Left lung (tissue), 14 donors: ENCODE measurements at places on chromosomes 11 and 22.

DNA sequence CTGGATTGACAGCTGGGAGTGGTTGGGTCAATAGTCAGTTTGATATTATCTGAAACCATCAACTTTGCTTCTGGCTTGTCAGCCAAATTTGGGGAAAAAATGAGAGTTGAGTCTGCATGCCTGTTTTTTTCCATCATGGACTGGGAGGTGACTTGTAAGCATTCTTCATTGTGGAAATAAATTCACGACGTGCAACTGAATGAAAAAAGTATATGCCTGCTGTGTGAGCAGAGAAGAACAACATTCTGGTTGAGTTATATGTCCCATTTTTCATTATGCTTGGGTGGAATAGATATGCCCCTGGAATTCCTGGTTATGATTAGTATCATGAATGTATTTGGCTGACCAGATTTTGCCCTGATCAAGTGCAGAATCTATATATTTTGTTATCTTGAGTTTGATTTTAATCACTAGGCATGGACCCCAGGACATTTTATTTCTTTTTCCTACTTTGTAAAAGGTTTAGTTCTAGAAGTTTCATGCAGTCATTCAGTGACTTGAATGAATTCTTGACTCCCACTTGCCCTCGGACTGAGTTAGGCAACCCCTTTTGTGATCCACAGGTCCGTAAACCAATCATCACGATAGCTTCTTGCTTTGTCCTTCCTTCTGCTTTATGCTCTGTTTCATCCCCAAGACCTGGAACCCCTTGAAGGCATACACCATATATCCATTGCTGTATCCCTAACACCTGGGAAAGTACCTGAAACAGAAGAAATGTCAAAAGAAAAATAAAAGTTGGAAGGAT is 205.8 kb downstream of the NAV2 start:
- no peak for DNase-seq

DNA sequence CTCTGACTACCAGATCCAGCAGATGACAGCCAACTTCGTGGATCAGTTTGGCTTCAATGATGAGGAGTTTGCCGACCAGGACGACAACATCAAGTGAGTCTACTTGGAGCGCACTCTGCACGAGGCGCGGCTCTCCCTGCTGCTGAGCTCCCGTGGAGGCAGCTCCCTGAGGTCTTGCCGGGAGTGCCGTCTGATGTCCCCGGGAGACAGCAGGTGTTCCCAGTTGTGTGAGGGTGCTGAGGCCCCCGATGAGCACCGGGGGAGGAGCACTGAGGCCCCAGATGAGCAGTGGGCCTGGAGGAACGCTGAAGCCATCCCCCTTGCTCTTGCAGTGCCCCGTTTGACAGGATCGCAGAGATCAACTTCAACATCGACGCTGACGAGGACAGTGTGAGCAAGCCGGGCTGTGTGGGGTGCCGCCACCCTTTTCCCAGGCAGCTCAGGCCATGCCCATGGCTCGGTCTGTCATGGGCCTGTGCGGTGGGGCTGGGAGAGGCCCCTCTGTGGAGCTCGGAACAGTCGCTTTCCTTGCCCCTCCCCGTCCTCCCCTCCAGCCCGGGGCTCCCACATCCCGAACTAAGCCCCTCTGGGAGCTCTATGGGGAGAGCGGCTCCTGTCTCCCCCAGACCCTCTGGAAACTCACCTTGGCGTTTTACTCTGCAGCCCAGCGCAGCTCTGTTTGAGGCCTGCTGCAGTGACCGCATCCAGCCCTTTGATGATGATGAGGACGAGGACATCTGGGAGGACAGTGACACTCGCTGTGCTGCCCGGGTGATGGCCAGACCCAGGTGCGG is 37.1 kb downstream of the SBF1 start:
- DNase-seq, result peak; percentile 61

DNA sequence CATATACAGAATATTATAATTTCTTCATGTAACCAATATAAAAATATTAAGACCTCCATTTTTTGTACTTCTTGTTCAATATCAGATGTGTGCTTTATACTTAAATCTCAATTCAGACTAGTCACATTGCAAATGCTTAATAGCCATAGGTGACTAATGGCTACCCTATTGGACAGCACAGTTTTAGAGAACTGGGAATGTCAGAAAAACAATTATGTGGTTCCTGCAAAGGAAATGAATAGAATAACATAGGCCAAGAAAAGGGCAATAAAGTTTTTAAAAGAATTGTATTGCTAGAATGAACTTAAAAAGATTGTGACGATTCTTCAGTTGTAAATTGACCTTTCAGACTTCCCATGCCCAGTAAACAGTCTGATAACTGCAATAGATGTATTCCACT is 843.0 kb downstream of the METTL15 start:
- no peak for DNase-seq

DNA sequence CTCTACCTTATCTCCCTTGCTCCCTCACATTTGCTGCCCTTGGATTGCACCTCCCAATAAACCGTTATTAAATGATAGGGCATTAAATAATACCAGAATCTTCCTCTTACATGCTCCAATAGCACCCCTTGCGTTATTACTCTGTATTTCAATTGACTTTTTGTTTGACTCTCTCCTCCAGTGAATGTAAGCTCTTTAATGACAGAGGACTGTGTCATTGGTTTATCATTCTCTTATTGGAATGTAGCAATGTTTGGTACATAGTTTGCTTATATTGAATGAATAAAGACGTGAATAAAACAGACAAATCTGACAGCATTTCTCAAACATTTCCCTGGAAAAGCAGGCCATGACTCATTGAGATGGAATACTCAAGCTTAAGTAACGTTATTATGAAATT is 8.7 kb upstream of the MPEG1 start:
- no peak for DNase-seq

DNA sequence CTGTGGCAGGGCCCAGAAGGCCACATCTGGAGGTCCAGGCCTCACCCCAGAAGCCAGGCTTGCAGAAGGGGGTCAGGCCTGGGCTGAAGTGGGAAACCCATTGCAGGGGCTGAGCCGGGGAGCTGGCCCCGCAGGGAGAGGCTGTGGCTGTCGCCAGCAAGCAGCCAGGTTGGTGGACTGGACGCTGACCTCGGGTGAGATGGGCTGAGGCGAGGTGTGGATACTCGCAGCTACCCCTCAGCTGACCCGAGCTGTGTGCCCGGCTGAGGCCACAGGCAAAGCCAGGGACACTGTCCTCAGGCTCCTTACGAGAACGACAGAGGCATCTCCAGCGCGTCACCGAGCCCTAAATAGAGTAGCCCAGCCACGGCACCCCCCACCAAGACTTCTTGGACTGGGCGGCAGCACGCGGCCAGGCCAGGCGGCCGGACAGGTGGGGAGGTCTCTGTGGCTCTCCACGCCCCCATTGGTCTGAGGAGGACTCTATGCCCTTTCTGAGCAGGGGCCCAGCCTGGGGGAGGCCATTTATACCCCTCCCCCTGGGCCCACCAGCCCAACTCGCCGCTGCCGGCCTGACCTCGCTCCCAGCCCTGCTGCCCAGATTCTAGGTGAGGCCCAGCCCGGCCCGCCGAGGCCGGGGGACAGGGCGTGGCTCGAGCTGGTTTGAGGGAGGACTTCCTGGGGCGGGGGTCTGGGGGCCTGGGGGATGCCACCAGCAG is at the start of gene TNNI2:
TNNI2 (plus strand) TSS at position 556 of the 719 bp plus-strand sequence. CDS start 716 bp downstream, outside the sequence.
- peak; percentile 77 for DNase-seq

GRCh38 chr22:31091106-31091975 is 10.2 kb downstream of the SMTN start:
- DNase-seq, result no peak

GRCh38 chr11:86722006-86722405 is 49.6 kb upstream of the ME3 start:
- no peak for DNase-seq

DNA sequence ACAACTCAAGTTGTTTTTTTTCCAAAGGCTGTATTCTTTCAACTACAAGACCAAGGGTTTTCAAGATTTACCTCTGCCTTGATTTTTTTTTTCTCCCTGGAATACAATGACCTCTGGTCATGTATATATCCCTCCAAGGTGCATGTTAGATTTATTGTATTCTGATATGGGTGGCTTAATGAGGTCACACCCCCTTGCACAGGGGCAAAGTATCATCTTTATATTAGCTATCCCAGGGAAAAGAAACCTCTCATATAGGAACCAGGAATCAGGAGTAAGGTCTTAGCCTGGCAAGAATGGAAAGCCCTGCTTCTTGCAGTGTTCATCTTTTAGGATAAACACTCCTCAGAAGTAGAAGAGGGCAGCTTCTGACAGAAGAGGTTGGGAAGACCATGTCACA is 516.9 kb upstream of the TENM4 start:
- DNase-seq, result no peak

DNA sequence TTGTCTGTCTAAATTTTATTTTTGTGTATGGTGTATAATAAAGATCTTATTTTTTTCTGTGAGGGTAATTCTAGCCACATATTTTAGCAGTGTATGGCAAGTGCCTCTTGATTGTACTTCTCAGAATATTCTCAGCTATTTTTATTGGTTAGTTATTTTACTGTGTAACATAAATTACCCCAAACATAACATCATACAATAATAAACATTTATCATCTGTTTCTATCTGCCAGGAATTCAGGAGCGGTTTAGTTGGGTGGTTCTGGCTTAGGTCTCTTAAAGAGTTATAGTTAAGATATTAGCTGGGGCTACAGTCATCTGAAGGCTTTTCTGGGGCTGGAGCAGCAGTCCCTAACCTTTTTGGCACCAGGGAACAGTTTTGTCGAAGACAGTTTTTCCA is 47.8 kb downstream of the PPFIBP2 start:
- DNase-seq, result no peak

DNA sequence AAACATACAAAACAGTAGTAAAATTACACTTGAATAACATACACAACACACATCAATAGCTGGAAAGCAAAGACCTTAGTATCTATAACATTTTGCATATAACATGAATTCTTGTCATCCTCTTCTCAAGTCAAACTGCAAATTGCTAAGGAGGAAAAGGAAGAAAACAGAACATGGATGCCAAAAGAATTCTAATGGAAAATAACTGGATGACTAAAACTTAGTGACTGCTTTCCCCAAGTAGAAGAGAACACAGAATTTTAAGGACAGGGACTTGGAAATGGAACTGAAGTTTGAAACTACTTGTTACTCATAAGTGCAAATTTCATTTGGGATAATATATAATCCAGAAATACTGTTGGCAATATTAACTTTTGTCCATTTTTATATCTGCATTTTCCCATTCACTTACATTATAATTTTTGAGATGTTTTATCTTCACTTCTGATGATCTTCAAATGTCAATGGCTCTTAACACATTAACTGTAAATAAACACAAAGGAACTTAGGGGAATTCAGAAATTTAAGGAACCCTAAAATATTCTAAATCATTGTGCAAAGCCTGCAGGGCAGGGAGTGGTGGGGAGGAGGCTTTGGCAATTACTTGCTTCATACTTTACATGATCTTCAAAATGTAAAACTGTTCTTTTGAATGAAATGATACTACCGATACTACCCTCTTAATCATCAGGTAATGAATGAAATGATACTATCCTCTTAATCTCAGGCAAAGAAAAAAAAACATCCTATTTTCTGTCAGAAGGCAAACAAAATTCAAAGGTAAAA is 9.9 kb downstream of the MTMR2 start:
- no peak for DNase-seq

DNA sequence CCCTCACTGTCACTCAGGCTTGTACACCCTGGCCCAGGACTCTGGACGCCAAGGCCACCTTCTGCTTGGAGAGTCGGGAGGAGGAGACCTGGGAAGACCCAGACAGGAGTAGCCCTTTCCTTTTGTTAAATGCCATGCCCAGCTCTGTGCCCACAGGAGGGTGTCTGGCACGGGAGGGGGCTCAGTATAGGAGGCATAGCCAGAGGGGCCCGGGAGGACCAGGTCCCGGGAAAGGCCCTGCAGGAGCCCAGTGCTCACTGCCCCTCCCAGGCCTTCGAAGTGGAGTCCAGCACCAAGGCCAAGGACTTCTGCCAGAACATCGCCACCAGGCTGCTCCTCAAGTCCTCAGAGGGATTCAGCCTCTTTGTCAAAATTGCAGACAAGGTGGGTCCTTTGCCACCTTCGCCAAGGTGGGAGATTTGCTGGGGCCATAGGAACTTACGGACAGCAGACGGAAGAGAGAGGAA is 79.0 kb downstream of the MYO7A start:
- DNase-seq, result no peak

- DNase-seq, result peak; percentile 69
Measured at GRCh38 chr11:120172054-120172911, 34.4 kb upstream of the TRIM29 start.

GRCh38 chr11:18466402-18466801 is 10.7 kb downstream of the LDHAL6A start:
- DNase-seq, result no peak

DNA sequence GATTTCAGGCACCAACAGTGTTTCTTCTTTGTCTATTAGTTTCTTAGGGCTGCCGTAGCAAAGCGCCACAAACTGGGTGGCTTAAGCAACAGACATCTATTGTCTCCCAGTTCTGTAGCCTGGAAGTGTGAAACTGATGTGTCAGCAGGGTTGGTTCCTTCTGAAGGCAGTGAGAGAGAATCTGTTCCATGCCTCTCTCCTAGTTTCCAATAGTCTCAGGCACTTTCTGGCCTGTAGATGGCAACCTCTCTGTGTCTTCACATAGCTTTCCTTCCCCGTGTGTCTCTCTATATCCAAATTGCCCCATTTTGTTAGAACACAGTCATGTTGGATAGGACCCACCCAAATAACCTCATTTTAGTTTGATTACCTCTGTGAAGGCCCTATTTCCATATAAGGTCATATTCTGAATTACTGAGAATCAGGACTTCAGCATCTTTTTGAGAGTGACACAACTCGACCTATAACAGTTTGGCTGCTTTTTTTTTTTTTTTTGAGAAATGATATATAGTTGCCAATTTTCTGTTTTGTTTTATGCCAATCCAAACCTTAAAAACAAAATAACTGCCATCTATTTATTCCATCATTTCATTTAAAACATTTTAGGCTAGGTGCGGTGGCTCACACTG is 108.2 kb downstream of the SLC36A4 start:
- DNase-seq, result peak; percentile 24

- no peak for DNase-seq
Measured at GRCh38 chr11:122754553-122755322, 83.6 kb upstream of the CRTAM start.

DNA sequence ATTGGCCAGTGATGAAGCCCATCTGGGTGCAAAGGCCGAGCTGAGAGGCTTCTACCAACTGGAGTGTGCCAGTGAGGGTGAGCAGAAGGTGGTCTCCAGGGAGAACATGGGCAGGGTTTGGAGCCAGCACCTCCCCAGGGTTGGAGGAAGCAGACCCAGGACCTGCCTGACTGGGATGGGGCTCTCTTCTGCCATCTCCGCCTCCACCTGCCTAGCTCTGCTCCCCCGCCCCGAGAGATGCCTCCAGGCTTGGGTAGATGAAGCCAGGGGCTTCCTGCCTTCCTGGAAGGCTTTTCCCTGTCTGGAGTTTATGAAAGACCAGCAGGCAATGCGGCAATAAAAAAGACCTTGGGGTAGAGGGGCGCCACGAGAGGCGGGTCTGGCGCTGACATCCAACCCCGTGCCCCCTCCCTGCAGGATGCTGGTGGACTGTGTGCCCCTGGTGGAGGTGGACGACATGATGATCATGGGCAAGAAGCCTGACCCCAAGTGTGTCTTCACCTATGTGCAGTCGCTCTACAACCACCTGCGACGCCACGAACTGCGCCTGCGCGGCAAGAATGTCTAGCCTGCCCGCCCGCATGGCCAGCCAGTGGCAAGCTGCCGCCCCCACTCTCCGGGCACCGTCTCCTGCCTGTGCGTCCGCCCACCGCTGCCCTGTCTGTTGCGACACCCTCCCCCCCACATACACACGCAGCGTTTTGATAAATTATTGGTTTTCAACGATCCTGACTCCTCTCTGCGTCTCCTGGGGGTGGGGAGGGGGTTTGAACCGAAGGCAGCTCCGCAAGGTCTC is 3.3 kb downstream of the SELENOM start:
- DNase-seq, result no peak
